Effector CD4-positive, alpha-beta T cell (primary cell): ENCODE measurements at places on chromosomes 11 and 22.

DNA sequence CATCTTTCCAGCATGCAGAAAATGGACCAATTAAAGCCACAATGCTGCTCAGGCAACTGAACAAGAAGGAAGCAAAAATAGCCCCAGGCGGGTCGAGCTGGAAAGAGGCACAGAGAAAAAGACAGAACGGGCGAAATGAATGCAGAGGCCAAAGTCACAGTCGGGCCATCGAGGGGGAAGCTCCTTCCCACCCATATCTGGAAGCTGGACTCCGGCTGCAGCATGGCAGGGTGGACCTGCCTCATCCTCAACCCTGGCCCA is 58.6 kb upstream of the PRDM11 start:
- DNase-seq = no peak

DNA sequence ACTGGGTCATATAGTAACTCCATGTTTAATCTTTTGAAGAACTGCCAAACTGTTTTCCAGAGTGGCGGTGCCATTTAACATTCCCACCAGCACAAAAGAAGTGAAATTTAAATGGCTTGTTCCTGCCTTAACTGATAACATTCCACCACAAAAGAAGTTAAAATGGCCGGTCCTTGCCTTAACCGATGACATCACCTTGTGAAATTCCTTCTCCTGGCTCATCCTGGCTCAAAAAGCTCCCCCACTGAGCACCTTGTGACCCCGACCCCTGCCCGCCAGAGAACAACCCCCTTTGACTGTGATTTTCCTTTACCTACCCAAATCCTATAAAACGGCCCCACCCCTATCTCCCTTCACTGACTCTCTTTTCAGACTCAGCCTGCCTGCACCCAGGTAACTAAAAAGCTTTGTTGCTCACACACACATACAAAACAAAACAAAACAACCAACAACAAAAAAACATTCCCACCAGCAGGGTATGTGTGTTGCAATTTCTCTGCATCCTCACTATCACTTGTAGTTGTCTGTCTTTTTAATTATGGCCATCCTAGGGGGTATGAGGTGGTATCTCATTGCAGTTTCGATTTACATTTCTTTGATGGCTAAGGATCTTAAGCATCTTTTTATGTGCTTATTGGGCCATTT is 109.0 kb downstream of the FAR1 start:
- no peak for DNase-seq

GRCh38 chr22:43110444-43110926 is at the start of gene BIK:
TSS of gene BIK (plus strand) at chr22:43110750. CDS start at chr22:43124023, 13,273 bp downstream.
- peak; percentile 25 for DNase-seq

- DNase-seq = no peak
Measured at GRCh38 chr11:112961146-112961668, at the start of gene NCAM1. TSS of gene NCAM1 (plus strand) at chr11:112961420.

GRCh38 chr11:70541176-70541575 is 142.8 kb downstream of the CTTN start:
- DNase-seq = no peak
